ENCODE measurements at places on chromosomes 11 and 22.

GRCh38 chr11:305844-306211 is 1.8 kb upstream of the IFITM2 start:
- DNase-seq = no peak

GRCh38 chr11:31521497-31522150 is 12.1 kb downstream of the ELP4 start:
- no peak for DNase-seq

DNA sequence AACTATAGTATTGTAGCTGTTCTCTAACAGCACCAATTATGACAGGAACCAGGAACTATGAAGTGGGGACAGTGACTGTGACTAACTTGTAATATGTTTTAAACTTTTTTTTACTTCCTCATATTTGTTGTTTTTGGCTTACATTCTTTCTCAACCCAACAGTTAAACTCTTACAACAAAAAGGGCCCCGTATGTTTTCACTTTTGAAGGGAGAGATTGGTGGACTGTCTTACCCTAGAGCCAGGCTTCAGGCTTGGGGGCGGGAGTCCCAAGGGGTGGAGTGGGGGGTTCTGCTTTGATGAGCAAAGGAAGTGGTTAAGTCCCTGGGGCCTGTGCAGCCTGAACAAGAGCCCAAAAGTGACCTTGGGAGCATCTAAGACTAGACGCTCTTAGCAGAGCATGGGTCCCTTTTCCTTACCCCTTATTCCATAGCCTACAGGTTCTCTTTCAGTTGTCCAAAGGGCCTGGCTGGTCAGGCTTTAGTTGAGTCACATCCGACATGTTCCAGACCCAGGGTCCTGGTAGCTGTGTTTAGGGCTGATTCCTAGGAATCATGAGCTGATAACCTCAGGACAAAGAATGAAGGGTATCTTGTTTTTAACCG is 38.8 kb downstream of the STIM1 start:
- no peak for DNase-seq

DNA sequence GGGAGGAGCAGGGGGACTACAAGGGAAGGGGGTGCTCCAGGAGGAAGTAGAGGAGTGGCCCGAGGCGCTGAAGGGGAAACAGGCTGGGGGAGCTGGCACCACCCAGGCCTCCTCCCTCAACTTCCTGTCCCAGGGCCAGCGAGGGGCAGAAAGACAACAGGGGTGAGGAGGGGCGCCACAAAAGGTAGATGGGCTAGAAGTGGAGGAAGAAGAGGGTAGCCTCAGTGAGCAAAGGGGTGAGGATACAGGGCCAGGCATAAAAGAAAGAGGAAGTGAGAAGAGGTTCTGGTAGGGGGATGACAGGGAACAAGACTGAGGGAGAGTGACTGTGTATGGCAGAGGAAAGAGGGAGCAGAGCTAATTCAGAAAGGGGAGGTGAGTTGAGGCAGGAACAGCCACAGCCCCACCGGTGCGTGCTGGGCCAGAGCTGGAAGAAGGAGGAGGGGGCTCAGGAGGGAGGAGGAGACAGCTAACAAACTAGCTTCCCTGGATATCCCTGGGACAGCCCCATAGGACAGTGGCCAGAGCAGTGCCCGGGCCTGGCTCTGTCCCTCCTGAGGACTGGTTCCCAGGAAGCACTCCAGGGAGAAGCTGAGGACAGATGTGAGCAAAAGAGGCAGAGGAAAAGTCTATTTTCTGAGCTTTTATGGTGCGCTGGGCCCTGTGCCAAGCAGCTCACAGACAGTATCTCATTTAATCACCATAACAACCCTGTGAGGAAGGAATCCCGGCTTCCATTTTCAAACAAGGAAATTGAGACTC is 8.5 kb downstream of the DCHS1 start:
- no peak for DNase-seq

- no peak for DNase-seq
These were observed 13.6 kb downstream of the DGCR8 start for GRCh38 chr22:20093418-20094196.

DNA sequence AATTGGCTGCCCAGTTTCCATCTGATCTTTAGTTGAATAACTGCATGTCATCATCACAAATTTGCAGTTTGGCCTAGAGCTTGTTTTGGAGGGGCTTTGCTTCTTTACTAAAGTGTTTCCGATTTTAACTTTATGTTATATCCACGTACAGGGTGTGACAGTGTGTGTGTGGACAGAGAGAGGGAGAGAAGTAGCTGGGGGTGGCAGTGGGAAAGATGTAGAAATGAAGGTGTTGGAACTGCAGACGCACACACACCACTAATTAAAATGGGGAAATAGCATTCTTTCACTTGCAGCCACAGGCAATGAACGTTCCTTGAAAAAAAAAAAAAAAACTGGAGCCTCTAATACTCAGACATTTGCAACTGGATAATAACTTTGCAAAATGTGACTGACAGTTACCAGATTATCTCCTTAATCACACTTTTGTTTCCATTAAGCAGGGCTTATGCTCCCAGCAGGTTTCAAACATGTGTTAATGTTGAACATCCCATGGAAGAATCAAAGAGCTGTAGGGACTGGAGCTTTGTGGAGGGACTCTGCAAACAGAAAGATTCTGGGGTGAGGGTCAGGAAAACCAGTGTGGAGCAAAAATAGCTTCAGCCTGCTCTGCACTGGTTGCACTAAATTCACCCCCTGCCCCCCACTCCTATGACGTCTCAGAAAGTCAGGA is 238.1 kb upstream of the TENM4 start:
- DNase-seq = no peak

DNA sequence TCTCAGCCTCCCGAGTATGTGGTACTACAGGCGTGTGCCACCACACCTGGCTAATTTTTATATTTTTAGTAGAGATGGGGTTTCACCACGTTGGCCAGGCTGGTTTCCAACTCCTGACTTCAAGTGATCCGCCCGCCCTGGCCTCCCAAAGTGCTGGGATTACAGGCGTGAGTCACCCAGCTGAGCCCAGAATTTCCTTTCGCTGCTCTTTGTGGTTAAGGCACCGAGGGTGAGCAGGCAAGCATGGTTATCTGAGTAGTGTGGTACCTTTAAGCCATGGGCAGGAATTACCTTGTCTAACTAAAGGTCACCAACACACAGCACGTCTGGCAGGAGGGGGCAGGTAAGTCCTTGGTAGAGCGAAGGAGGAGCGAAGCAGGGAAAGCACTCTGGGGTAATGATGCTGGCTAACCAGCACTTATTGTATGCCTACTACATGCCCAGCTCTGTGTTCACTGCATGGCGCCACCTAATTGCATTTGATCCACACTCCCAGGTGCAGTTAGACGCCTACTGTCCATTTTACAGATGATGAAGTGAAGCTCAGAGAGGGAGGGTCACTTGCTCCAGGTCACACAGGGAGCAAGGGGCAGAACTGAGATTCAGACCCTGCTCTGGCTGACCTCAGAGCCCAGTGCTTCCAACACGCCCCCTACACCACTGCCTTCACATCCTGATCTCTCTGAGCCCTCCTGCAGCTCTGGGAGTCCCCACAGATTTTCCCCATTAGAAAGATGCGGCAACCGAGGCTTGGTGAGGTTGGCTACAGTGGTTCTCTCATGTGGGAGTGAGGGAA is 45.7 kb downstream of the TRIOBP start:
- DNase-seq = no peak

- no peak for DNase-seq
These were observed 63.8 kb downstream of the IMMP1L start for GRCh38 chr11:31445621-31446020.

- DNase-seq = no peak
These were observed 54.9 kb upstream of the SLC22A25 start for GRCh38 chr11:63298258-63298657.

- DNase-seq = no peak
These were observed 1.7 kb downstream of the CREBZF start for GRCh38 chr11:85663080-85663752.

GRCh38 chr11:83037877-83038276 is 33.8 kb downstream of the RAB30 start:
- no peak for DNase-seq

DNA sequence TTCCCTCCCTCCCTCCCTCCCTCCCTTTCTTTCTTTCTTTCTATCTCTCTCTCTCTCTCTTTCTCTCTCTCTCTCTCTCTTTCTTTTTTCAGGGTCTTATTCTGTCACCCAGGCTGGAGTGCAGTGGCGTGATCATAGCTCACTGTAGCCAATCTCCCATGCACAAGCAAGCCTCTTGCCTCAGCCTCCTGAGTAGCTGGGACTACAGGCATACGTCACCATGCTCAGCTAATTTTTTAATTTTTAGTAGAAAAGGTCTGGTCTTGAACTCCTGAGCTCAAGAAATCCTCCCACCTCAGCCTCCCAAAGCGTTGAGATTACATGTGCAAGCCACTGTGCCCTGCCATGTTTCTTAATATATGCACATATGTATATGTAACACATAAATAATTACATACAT is 19.0 kb downstream of the TSKU start:
- no peak for DNase-seq

- no peak for DNase-seq
These were observed 108.5 kb upstream of the SORL1-AS1 start for GRCh38 chr11:121561240-121561639.

DNA sequence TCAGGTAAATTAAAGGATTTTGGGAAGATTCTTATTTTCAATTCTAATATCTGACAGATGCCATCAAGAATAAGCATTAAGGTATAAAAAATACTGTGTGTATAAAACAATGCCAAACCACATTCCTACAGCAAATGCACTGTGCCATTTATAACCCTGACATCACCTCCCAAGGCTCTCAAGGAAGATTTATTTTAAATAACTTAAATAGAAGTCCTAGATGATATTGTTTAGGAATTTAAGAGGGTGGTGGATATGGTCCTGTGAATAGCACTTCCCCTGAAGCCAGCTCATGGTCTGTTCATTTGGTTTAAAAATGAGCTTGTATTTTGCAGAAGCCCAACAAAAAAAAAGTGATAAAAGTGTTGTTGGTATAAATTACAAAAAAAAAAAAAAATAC is 32.1 kb downstream of the PPIL2 start:
- no peak for DNase-seq

- no peak for DNase-seq
These were observed 30.5 kb downstream of the CHKA start for GRCh38 chr11:68090706-68091105.

GRCh38 chr11:79419120-79419519 is 21.7 kb downstream of the TENM4 start:
- DNase-seq = no peak

DNA sequence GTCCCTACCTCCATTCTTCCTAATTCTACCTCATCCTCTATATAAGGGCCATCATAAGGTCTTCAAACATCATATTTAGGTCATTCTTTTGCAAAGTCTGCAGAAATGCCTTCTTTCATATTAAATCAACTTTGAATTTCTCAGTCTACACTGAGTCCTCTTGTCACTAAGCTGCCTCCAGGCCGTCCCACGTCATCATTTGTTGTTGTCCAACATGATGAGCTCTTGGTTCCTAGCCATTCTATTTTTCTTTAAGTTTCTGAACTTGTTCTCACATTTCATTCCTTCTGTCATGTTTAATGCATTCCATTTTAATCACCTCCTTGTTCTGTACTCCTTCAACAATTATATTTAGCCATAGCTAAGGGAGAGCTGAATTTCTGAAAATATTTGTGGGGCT is 59.2 kb upstream of the PGR start:
- no peak for DNase-seq

DNA sequence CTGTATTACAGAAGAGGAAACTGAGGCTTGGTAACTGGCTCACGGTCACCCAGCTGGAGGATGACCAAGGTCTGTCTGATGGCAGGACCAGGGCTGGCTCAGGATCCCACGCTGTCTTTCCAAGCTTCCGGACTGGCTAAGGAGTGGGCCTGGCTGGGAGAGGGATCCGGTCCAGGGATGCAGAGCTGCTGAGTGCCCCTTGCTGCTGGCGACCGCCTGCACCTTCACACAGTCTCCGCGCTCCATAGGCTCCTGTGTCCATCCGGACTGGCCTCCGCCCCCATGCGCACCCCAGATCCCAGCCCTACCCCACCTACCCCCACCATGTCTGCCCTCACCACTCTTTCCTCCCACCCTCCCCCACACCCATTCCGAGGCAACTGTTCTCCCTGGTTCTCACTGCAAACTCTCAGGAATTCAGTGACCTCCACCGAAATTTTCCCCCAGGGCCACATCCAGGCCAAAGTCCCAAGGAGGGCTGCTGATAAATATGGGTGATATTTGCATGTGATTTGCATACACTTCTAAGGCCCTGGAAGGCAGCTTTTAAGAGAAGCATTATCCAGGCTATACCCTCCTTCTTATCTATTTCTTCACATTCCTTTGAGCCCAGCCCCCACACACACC is 48.5 kb upstream of the SLC35C1 start:
- DNase-seq = no peak

GRCh38 chr11:17738151-17738973 is 3.8 kb downstream of the KCNC1 start:
- no peak for DNase-seq

DNA sequence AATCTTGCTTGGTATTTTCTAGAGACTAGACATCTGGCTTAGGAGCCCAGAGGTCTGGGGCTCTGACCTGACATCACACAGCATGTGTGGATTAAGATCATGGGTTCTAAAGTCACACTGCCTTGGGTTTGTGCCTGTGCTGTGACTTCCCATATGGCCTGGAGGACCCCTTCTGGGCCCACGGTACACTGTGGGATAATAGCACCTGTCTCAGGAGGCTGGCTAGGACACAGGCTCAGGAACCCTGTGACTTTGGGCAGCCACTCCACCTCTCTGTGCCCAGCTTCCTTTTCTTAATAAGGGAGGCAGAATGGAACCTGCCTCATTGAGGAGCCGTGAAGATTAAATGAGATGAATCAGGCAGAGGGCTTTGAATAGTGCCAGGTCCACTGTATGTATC is 99.2 kb upstream of the B3GAT1 start:
- no peak for DNase-seq

- no peak for DNase-seq
These were observed 121.1 kb downstream of the NTM start for GRCh38 chr11:131491503-131491902.

DNA sequence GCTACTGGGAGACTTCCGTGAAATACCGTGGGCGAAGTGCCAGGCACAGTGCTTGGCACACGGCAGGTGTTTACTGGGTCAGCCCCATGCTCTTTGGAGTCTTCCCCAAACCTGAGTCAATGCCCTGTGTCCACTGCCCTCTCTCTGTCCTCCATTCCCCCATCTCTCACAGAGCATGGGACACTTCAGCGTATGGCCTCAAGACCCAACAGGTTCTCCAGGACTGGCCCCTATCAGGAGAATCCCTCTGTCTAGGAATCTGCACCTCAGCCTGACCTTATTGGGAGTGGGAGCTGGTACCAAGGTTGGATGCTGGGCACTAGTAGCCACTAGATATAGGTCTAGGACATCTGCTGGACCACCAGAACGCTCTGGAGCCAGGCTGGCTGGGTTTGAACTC is 67.2 kb upstream of the LMO1 start:
- DNase-seq = no peak
